ENCODE measurements at places on chromosomes 3 and 15.

GRCh38 chr3:162211470-162211869 lies 714.9 kb downstream of the OTOL1 start:
- DNase-seq = no peak

DNA sequence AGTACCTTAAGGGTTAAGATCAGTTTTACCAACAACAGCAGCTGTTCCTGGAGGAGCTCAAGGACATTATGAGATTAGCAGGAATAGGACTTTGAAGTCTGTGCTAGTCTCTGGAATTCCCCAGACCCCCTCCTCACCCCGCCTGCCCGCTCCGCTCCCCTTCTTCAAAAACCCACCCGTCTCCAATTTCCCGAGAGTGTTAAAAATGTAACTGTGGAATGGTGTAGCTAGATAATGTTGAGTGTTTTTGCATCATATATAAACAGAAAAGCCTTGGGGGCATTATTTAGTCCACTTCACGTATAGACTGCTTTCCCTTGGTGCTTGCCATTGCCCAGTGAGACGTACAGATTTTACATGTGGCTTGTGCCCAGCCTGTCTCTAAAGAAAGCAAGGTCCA lies 65.0 kb upstream of the SEMA6D start:
- no peak for DNase-seq

- no peak for DNase-seq
Observed at GRCh38 chr3:2937592-2937991, 172.6 kb downstream of the IL5RA start.

- no peak for DNase-seq
Observed at GRCh38 chr15:40464595-40465185, 6.1 kb upstream of the CHST14 start.

DNA sequence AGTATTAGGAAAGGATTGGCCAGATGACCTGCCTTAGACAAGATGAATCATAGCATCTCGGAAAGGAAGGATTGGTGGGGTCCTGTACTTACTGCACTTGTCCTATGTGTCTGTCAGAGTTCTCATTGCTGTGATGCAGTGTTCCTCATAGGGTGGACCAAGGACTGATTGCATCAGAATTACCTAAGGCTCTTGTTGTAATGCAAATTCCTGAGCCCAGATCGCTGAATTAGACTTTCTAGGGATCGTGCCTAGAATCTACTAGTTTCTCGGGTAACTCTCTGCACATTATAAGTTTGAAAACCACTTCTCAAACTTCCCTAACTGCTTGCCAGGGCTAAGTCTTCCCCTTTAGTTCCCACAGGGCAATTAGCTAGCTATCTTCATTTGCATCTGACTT lies 74.9 kb upstream of the SKOR1 start:
- DNase-seq = no peak
